SK-N-SH treated with all-trans-retinoic acid at 6 μM for 48 hours (cell line): ENCODE measurements at places on chromosomes 5 and 9.

DNA sequence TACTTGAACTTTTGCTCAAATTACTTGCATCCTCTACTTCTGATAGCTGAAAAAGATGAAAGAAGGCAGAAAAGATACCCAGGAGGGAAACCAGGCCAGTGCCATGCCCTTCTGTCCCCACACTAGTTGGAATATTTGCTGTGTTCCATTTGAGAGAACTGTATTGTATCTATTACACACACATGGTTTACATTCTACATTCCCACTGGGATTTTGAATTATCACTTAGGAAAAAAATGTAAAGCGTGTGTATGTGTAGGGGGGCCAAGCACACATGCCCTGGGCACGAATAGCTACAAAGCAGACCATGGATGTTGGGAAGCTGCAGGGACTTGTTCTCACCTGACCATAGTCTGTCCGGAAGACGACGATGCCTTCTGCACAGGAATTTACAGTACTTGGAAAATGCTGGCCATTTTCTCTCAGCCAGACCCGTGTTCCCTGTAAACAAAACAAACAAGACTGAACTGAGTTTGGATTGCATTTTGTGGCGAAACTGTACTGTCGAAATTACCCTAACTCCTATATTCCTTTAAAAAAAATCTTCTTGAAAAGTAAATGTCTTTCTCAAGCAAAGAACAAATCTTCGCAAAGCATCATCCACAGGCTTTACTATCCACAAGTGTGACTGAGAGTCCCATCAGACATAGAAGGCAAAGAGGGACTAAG is 58.7 kb downstream of the MYO10 start:
- ATAC-seq = no peak

DNA sequence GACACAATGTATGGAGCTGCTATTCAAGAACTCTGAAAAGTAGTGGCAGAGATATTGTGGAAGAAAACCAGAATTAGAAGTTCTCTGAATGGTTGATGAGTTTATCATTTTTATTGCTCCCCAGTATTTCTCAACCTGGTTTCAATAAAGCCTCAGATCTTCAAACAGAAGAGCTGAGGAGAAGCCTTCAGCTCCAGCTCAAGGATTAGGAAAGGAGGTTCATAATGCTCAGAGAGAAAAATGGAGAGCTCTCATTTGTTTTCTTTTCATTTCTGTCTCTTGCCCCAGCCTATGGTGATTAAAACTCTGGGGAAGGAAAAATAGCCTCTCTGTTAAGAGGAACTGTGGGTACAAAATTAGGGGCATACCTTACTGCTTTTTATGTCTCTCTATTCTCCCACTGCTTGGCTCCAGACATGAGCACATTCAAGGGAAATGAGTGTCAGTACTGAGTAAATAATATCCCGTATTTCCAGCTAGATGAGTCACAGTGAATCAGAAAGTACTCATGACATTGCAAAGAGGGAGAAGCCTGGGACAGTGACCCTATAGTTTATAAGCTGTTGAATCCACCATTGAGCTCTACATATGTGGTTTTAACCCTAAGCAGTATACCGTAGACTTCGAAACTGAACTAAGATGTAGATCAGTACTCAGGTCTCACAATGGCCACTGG is 138.1 kb downstream of the EMB start:
- ATAC-seq = peak; percentile 60; the same call in 2 of the 3 replicates

DNA sequence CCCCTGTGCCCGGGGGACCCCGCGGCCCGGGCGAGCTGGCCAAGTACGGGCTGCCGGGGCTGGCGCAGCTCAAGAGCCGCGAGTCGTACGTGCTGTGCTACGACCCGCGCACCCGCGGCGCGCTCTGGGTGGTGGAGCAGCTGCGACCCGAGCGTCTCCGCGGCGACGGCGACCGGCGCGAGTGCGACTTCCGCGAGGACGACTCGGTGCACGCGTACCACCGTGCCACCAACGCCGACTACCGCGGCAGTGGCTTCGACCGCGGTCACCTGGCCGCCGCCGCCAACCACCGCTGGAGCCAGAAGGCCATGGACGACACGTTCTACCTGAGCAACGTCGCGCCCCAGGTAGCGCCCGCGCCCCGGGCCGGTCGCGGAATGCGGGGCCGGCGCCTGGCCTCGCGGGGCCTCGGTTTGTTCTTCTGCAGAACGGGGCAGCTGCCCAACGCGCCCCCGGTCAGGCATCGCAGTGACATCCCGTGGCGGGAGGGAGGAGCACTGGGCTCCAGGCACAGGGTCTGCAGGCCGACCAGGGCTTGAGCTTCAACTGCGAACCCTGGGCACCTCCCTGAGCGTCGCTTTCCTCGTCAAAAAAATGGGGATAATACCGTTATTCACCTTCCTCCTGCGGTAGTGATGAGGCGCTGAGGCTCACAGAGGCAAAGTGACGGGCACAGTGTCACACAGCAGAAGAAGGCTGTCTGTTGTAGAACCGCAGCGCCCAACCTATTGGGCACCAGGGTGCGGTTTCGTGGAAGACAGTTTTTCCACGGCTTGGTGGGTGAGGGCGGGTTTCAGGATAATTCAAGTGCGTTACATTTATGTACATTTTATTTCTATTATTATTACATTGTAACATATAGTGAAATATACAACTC is 777 bp downstream of the ENDOG start:
- peak; percentile 8 for ATAC-seq

DNA sequence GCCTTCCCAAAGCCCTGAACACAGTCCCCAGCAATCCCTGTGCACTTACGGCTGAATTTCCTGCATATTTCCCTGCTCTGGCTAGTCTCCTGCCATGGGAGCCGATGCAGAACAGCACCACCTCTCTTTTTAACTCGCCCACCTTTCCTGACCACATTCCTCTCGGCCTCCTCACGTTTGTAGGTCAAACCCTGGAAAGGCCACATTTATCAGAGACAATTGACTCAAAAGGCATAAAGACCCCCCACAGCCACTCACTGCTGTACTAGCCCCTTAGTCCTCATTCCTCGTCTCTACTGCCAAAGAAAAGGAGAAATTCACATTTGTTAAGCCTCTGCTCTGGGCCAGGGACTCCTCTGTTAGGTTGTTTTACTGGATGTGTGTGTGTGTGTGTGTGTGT is 43.6 kb downstream of the ENC1 start:
- no peak for ATAC-seq

DNA sequence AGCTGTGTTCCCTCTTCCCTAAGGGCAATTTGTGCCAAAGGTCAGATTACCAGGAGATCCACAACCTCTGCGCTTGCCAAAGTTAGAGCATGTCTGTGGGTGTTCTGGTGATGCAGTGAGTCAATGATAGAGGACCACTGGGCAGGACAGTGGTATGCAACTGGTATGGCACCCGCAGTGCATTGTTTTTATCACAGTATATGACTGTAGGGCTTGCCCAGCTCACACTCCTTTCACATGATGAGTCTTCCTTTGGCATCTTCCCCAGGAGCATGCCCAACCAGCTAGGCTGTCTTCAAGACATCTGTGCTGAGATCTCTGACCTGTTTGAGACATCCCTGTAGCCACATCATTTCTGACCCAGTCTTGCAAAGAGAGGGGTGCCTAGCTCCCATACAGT is 1650.0 kb upstream of the CDH6 start:
- ATAC-seq = no peak

DNA sequence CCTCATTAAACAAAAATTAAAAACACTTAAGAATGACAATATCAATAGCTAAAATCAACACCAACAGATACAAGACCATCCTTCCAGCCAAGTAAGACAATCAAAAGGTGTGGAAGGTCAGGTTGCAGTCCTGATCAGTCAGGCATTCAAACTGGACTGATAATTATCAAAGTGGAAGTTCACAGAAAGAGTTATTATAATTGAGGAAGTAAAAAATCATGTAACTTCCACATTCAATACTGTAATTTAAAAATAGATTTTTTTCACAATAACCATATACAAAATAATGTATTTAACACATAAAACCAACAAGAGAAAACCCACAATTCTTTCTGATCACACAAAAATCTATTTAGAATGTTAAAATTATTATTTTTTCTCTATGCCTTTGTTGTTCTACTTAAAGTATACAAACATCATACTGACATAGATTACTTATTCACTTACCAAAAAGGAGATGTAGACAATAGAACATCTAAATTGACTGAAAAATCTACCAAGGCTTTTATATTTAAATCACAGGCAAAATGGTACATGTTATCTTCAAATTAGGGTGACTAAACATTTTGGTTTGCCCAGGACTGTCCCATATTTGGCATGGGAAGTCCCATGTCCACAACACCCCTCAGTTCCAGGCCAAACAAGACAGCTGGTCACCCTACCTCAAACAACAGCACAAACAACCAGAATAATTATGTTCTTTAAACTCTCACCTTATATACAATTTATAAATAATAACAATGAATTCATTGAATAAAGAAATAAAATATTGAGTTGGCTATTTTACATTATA is 142.5 kb upstream of the SLC24A2 start:
- no peak for ATAC-seq

DNA sequence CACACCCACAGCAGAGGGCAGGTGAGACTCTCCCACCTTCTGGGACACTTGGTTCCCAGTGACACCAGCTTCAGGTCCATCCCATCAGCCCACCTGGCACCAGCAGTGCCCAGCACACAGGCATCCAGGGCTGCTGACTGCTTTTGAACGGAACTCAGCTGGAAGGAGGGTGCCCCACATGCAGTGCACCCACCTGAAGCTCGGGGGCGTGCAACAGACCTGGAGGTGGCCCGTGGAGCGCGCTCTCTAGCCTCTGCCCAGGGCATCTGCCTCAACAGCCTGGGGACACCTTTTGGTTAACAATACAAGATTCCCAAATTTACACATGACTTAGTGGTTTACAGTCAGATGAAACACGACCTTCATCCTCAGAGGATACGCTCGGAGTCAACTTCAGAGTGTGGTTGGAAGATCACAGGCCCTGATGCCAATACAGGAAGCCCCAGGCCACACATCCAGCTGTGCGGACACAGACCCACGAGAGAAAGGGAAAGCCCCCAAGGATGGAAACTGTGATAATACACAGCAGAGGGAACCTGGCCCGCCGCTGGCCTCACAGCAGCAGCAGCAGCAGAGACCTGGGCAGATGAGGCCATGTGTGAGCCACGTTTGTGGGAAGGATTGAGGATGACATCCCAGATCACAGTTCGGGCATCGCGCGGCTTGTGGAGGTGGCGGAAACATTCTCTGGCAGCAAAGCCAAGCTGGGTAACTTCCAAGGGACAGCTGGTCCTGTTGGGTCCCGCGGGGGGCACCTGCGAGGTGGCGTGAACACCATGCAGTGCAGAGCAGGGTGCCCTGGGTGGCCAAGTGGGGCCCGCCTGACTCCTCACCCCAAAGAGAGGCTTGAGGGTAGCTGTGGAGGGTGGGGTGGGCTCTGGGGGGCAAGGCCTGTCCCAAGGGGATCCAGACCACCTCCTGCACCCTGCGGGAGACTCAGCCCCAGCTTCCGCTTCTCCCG is 64.0 kb downstream of the SECISBP2 start:
- no peak for ATAC-seq

GRCh38 chr5:141709699-141710267 is 27.8 kb upstream of the ARAP3 start:
- ATAC-seq = no peak

DNA sequence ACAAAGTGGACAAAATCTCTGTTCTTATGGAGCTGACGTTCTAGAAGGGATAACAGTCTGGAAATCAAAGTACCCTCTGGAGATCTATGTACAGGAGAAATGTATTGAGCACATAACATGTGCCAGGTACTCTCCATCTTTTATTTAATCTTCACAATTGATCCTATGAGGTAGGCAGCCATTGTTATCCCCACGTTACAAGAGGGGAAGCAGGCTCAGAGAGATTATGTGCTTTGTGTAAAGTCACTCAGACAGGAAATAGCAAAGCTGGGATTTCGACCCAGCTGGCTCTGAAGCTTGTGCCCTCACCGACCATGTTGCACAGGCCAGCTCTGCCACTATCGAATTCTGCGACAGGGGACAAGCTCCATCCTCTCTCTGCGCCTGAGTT is 21.5 kb downstream of the PDGFRB start:
- ATAC-seq = no peak

DNA sequence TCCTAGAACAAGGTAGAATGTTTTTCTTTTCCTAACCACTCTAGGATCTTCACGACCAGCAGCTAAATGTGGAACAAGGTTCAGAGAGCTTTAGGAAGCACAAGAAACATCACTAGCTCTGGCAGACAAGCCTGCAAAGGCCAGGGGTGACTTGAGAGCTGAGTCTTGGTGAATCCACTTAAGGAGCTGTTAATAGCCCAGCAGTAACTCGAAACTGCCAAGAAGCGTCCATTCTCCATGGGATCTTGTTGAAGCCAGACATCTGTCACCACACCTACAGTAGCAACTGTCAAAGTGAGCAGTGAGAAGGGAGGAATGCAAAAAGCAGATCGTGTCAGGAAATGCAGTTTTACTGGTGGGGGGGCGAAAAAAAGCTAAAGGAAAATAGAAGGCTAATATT is 87.2 kb downstream of the ATPSCKMT start:
- no peak for ATAC-seq

DNA sequence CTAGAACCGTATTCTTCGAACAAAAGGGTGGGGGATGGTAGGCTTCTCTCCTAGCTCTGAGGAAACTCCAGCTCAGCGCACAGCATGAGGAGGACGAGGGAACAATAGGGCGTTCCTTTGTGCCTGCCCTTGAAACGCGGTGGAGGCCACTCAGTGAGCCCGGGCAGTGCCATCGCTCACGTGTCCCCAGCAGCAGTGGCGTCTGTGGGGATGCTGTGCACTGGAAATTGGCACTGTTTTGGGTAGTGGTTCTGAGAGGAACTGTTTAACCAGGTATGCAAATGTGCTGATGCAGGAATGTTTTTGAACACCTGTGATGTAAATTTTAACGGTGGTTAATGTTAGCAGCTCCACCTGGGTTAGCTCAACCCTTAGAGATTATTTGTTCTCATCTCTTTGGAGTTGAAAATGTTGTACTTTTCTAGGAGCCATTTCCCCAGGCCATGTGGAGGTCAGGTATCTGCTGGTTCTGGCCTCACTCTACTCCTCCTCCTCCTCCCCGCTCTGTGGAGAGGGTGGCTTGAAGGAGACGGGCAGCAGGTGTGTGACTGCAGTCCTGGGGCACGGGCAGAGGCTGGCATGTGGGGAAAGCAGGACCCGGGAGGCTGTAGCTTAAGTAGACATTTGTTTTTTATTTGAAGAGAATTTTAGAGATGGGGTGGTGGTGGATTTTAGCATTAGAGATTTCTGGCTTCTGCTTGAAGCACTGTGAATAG is 48.3 kb downstream of the EHMT1 start:
- no peak for ATAC-seq

DNA sequence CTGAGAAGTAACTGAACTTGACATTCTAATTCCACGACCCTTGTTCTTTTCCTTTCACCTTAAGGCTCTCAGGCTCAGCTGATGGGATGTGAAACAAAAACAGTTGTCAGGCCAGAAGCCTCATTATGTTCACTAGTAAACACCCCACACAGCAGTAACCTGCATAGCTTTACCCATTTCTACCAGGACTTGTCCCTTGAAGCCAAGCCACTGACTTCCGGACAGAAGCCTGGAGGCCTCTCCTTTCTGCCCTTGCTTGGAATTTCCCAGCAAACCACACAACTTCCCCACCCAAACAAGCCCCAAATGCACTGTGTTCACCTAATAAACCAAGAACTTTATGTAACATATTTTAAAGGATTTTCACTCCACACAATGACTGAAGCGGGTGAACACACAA is 19.6 kb downstream of the PRUNE2 start:
- no peak for ATAC-seq

- no peak for ATAC-seq
Observed at GRCh38 chr9:135617538-135617900, 21.8 kb downstream of the GLT6D1 start.

GRCh38 chr9:16704116-16705110 is 166.1 kb downstream of the BNC2 start:
- peak; percentile 82 for ATAC-seq

GRCh38 chr9:84111726-84112125 is 131.1 kb downstream of the RMI1 start:
- ATAC-seq = no peak
